ENCODE measurements at places on chromosomes 6 and 20. TPM values are rescaled to one million over a fixed set of nuclear protein-coding genes. Genes with fewer than 3 reads are reported as not detected.

The WFDC5 gene
- 0.51 TPM for total RNA-seq

The MUC22 gene
- total RNA-seq = not detected

The TMEM217 gene
- total RNA-seq = 0.63 TPM

GRCh38 chr6:96460052-96460700 is 61.4 kb upstream of the UFL1 start:
- DNase-seq = peak; percentile 47

DNA sequence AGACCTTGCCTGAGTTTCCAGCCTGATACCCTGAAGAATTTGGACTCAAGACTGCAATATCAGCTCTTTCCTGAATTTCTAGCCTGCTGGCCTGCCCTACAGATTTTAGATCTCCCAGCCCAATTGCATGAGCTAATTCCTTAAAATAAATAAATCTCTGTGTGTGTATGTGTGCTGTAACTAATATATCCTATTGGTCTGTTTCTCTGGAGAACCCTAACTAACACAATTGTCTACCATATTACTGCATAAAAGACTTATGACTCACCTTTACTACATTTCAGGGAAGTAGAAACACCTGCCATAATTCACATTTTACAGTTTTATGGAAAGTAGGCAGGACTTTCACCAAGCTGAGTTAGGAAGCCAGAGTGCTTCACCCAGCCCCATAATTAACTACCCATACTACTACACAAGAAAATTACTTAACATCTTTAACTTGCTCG is 90.7 kb upstream of the BEND6 start:
- no peak for DNase-seq

GRCh38 chr6:33490198-33490597 is 35.8 kb downstream of the ZBTB9 start:
- DNase-seq = peak; percentile 53

- peak; percentile 55 for DNase-seq
These were observed 177.1 kb downstream of the ALDH8A1 start for GRCh38 chr6:134772671-134773360.

- DNase-seq = no peak
These were observed 1.5 kb downstream of the DLGAP4 start for GRCh38 chr20:36307412-36308325.

DNA sequence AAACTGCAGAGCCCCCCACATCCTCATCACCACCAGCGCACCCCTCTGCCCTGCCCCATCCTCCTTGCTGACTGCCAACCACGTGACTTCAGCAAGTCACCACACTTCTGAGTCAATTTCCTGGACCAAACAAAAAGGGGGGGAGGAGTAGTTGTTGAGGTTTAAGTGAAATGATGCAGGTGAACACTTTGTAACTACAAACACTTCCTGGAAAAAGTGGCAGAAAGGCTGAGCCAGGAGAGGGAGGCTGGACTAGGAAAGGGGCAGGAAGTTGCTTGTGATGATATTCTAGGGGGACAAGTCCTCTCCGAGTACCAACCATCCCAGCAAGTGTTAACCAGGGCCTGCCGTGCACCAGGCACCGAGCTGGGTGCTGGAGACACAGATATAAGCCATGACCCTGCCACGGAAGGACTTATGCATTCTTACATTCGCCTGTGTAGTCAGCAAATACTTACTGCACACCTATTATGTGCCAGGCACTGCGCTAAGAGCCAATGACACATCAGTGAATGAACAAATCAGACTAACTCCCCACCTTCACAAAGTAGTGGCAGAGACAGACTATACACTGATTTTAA is 67.3 kb downstream of the PREX1 start:
- peak; percentile 27 for DNase-seq

GRCh38 chr20:38258545-38259215 is 1.9 kb downstream of the KIAA1755 start:
- DNase-seq = no peak

GRCh38 chr6:134956676-134957075 is 6.8 kb upstream of the ALDH8A1 start:
- no peak for DNase-seq

GRCh38 chr20:4026093-4026601 is 10.8 kb upstream of the RNF24 start:
- peak; percentile 91 for DNase-seq

DNA sequence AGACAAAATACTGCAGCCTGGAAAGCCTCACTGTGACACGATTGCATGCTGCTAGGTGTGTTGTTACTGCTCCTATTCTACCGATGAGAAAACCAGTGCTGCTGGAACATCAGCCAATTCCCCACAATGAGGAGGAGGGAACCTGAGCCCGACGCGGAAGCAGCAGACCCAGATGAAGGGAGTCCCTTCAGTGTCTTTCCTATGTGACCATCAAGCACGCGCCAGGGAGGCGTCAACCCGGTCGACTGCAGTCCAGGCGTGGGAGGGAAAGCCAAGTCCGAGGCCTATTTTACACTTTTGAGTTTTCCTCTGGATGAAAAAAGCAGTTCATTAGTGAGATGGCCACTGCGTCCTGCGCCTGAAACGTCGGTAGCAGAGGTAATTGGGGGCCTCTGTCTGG is 63.3 kb downstream of the STK35 start:
- no peak for DNase-seq

All from foreskin keratinocyte (primary cell).